Effector CD8-positive, alpha-beta T cell (primary cell): ENCODE measurements at places on chromosomes 6 and 20.

GRCh38 chr6:22544476-22544875, 24.9 kb upstream of the HDGFL1 start:
- DNase-seq, result no peak

- DNase-seq, result no peak
These were observed 135.8 kb downstream of the KIF16B start for GRCh38 chr20:16437387-16437996.

GRCh38 chr6:134980846-134981245, 30.9 kb upstream of the ALDH8A1 start:
- no peak for DNase-seq

GRCh38 chr6:9825526-9825925, 589.3 kb downstream of the TFAP2A start:
- DNase-seq, result no peak

DNA sequence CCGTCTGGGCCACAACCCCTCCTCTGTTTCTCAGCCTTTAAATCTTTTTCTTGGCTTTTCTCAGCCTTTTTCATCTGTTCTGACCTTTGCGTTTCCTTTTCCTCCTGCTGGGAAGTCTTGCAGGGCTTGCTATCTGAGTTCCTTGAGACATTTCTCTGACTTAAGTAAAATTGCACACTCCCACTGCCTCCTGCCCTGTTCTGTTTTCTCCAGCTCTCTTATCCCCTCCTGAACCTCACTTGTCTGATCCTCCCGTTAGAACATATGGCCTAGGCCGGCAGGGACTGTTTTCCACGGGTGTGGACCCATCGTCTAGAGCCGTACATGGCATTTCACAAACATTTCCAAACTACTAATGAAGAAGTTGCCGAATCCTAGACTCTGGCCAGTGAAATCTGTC, 63.0 kb downstream of the ARID1B start:
- DNase-seq, result no peak

- DNase-seq, result no peak
These were observed 178.4 kb upstream of the ZNF184 start for GRCh38 chr6:27651371-27651732.

- DNase-seq, result no peak
These were observed 186.5 kb downstream of the SCP2D1 start for GRCh38 chr20:19000078-19000477.

DNA sequence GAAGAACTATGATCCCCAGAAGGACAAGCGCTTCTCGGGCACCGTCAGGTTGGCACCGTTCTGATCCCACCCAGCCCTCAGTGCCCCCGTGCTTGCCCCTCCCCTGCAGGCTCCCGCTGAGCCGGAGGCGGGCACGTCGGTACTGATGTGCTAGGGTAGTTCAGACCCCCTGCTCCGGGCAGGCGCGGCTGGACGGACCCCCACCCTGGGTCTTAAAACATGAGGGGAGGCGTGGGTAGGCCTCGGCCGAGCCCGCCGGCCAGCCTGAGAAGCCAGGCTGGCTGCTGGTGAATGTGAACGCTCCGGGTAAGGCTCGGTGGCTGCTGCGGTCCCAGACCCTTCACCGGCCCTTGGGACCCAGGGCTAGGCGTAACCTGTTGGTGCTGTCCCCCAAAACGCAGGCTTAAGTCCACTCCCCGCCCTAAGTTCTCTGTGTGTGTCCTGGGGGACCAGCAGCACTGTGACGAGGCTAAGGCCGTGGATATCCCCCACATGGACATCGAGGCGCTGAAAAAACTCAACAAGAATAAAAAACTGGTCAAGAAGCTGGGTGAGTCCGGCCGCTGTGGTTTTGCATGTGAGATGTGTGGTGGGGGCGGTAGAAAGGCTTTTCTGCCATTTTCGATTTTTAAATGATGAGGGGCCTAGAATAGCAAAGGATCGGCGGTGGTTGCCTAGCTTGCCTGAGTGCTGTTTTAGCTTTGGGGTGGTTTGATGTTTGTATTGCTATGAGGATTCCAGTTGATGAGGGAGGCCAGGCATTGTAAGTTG, 964 bp downstream of the RPL10A start:
- no peak for DNase-seq

DNA sequence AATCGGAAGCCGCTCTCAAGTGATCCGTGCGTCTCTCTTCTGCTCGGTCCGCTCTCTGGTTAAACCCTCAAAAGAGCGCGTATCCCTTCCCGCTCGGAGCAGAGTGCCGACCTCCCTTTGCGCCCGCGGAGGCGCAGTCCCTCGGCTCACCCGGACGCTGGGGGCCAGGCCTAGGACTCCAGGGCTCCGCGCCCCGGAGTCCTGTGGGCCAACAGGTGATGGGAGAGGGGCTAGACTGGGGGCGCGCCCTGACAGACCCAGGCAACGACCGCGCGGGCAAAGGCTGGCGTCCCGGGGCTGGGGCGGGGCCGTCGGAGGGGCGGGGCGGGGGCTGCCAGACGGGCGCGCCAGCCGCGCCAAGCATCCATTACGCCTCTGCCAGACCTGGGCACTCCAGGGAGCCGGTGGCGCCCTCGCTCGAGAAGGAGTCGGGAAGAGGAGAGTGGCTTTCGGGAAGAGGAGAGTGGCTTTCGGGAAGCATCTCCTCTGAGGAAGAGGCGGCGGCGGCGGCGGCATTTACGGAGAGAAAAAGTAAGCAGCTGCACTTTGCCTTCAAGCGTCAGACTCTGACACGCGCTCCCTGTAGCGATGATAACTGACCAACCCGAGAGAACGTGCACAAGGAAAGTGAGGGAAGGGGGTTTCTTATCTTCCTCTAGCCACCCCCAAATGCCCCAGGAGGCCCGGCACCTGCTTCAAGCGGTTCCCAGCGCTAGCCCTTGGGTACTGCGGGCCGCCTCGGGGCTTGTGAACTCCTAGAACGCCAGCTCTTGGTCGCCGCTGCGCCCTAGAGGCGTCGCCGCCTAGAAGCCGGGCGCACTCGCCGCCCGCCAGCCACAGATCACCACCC, 2.6 kb downstream of the EPHA7 start:
- no peak for DNase-seq

GRCh38 chr6:17902974-17903373, 84.5 kb downstream of the KIF13A start:
- no peak for DNase-seq

DNA sequence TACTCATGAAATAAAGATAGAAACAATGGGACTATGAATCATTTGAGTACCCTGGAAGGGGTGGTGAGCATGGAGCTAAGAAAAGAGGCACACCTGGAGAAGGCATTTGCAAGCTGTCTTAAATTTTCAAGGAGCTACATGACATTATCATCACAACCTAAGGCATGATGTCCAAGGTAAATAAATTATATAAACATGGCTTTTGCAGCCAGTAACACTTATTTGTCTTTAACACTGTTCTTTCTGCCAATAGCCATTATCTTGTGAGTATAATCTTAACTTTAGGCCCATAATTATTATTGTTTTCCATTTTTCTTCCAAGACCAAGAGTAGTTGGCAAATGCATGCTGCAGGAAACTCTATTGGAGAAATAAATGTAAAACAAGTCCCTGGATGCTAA, 63.7 kb downstream of the ALDH5A1 start:
- DNase-seq, result no peak

- DNase-seq, result no peak
These were observed 6.3 kb downstream of the SGK2 start for GRCh38 chr20:43564993-43565757.

DNA sequence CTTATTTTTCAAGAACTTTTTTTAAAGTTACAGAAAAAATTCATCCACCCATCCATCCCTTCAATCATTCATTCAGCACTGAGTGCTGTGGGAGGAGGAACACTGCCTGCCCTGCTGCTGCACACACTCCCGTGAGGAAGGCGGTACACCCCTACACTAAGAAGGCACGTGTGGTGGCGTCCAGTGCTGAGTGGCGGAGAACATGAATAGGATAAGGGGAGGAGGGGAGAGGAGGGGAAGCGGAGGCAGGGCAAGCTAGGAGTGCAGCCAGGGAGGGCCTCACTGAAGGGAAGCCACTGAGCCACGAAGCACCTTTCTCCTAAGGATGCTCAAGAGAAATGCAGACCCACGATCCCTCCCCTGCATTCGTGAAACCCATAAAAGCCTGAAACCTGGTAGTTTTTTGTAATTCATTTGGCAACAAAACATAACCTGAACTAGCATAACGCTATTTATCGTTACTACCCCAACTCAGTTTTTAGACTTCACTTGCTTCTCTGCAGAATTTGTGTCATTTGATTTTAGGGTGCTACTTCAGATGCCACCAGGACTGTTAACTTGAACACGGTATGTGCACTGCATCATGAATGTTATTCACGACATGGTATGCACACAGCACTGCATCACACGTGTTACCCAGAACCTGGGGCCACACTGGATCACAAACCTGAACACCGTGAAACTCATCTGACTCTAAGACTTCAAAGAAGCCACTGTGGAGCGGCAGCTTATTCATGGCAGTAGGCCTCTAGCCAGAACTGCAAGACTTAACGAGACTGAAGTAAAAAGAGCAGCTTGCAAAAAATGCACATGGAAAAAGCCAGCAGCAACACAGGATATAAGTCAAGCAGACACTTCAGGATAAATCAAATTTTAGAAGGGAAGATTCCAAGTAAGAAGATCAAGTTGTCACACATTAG, 3.5 kb downstream of the RNASET2 start:
- DNase-seq, result no peak

GRCh38 chr20:23042270-23042669, 7.2 kb downstream of the SSTR4 start:
- DNase-seq, result no peak

DNA sequence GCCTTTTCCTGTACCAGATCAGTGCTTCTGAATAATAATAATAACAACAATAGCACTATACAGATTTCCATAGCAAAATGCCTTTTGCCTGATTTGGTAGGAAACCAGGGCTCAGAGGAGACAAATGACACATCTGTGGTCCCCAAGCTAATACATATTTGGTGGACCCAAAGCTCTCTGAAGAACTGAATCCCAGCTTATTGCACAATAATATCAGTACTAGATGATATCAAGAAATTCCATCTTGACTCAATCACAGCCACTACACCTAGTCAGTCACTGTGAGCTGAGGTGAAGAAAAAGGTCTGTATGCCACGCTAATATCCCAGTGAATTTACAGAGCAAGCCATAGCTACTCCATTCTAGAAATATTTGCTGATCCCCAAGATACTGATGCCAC, 270.6 kb upstream of the RIN2 start:
- DNase-seq, result no peak

- no peak for DNase-seq
These were observed 11.0 kb downstream of the SRSF3 start for GRCh38 chr6:36605143-36605542.

- no peak for DNase-seq
These were observed 61.3 kb downstream of the BMP6 start for GRCh38 chr6:7787137-7787608.

DNA sequence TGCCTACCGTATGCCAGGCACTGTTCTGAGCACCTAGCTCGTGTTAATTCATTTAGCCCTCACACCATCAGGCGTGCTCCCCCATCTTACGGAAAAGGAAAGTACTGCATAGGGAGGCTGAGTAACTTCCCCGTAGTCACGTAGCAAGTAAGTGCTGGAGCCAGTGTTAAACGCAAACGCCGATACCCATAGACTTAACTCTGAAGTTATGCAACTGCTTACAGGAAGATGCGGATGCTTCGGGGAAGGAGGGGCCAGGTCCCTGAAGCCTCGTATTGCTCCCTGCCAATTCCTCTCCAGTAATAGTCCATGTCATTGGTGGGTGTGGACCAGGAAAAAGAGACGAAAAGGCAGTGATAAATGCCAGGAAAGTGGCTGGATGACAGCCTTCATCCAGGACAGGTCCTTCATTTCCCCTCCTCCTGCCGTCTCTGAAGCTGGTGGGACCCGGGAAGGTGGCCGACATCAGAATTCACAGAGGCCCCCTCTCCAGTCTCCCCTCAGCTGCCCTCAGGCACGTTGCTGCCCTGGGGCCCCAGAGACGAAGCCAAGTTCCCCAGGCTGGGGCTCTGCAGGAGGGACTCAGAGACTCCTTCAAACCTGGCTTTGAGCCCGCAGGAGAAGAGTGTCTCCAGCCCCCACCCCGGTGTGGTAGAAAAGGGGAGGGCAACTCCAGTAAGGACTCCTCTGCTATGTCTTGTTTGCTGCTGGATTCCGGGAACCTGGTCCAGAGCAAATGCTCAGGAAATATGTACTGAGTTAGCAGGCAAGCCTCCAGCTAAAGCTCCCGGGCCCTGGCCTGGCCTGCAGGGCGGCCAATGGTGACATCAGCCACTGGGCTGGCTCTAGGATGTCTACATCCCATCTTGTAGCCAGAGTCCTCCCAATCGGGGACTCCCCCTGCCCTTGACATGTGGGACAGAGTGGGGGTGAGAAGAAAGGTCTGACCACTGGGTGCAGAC, 37.8 kb downstream of the RAB44 start:
- no peak for DNase-seq

DNA sequence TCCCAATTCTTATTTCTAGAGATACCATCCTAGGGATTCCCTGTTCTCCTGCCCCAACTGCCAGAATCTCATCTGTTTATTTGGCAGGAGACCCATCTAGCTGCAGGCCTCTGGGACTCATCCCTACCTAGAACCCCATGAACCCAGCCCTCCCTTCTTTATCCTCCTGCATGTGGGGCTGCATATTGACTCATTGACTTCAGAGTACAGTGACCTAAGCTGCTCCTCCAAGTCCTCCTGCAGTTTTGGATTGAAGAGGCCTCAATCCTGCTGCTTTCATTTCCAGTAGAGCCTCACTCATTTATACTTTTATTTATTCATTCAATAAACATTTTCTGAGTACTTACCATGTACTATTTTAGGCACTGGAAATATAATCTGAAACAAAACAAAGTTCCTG, 11.6 kb downstream of the TMEM200A start:
- DNase-seq, result no peak

GRCh38 chr6:105077596-105078385, 102.0 kb downstream of the POPDC3 start:
- DNase-seq, result no peak

GRCh38 chr6:135073756-135074393, 19.3 kb upstream of the HBS1L start:
- DNase-seq, result no peak
